ENCODE measurements at places on chromosomes 3 and 15.

DNA sequence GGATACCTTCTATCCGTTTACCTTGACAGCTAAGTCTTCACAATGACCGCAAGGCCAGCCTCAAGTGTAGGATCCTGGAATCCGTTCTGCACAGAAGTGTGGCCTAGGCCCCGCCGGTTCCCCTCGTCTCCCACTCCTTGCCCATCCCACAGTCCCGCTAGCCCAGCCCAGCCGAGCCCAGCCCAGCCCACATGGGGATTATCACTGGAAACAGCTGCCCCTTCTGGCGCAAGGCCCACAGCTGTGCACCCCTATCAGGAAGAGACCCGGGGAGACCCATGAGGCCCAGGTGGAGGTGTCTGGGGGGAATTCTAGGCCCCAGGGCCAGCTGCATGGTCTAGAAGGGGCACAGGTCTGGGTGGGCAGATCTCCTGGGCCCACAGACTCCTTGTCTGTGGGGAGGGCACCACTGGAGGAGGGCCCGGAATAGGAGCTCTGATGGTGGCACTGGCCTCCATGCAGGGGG lies 27.9 kb upstream of the KLF13 start:
- DNase-seq: no peak

GRCh38 chr3:79041621-79042020 lies 726.2 kb downstream of the ROBO1 start:
- DNase-seq: no peak

GRCh38 chr3:133293397-133294110 lies 106.3 kb upstream of the BFSP2 start:
- no peak for DNase-seq

- peak; percentile 64 for DNase-seq
Measured at GRCh38 chr15:45795440-45796069, 160.7 kb downstream of the SQOR start.

- DNase-seq: no peak
Measured at GRCh38 chr3:155889212-155889611, 18.8 kb downstream of the GMPS start.

DNA sequence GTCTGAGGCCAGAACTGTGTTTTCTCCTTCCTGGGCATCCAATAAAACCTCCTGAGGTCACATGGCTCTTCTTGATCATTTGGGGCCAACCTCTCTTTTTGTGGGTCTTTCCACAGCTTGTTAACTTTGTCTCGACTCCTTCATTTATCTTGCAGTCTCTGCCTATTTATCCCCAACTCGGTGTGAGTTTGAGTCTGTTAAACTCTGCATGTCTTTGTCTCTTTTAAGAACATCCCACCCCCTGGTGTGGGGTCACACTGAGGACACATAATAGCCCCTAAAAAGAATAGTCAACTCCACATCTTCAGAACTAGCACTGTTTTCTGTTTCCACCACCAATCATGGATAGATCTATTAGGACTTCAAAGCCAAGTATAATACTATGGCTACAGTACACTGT lies 187.2 kb downstream of the TLE3 start:
- DNase-seq: no peak

GRCh38 chr3:137199678-137200077 lies 241.9 kb downstream of the IL20RB start:
- peak; percentile 32 for DNase-seq

- DNase-seq: no peak
Measured at GRCh38 chr3:184399410-184399809, 19.6 kb downstream of the CHRD start.

GRCh38 chr3:12791430-12791829 lies 5.0 kb upstream of the CAND2 start:
- DNase-seq: no peak

- peak; percentile 15 for DNase-seq
Measured at GRCh38 chr3:116886202-116886893, 176.8 kb downstream of the TUSC7 start.
